ENCODE measurements at places on chromosomes 7 and 10.
A peak's percentile ranks its signal among the peaks of the same experiment; 100 is the strongest.

DNA sequence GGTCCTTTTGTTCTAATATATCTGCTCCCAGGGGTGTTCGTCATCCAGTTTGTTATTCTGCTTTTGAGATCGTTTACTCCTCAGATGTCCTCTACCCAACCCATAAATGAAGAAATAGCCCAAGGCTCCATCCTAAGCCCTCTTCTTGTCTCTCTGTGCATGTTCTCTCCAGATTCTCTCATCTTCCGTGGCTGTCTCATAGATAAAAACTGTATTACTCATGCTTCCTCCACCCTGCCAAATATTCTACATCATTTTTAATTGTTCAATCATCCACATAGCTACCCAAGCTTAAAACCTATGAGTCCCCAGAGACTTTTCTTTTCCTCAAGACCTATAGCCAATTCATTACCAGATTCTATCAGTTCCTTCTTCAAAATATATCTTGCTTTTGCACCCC is 44.9 kb downstream of the CAV1 start:
- no peak for DNase-seq

GRCh38 chr10:127942811-127943210 is 35.9 kb downstream of the PTPRE start:
- no peak for DNase-seq

DNA sequence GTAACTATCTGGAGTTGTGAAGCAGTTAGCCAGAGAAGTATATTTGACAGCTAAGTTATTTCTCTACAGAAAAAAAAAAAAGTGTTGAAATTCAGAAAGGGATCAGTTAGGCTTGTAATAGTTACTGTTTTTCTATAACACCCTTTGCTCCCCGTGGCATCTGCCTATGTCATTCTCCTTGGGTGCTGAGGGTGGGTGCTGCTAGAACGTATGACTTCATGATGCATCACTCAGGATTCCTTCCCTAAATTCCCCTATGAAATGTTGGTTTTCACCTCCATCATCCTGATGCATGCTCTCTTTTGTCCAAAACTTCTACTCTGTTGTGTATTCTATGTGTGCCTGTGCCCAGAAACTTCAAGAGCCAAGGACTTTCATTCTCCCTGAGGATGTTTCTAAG is 536.4 kb downstream of the GRM8 start:
- DNase-seq = no peak

- no peak for DNase-seq
These were observed 176.2 kb downstream of the HERPUD2 start for GRCh38 chr7:35518767-35519166.

- no peak for DNase-seq
These were observed 35.4 kb upstream of the TECTB start for GRCh38 chr10:112247791-112248190.

DNA sequence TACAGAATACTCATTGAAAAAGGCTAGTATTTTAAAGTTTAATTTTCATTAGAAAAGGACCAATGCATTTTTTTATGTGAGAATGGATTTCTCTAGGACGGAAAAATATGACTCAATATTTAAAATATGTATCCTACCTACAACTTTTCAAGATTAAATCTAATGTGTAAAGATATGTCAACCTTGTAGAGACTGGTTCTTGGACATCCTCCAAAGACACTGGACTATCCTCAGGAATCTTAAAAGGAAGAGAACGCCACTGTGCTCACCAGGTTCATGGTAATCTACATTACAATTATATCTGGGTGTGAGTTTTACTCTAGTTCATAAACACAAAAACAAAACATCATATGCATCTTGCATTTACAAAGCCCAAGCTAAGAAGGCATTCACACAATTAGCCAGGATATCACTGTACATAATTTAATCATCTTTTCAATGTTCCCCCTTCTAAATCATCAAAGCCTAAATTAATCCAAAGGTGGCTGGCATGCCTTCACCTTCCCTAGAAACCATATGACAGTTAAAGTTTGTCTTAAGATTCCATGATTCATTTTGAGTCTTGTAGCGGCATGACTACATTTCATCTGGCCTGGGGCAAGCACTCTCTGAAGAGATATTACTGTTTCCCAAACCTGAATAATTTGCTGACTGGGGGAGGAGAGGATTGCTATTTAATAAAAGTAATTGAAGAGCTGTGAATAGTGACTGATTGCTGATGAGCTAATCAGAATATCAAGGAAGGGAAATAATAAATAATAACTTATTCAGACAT is 12.0 kb downstream of the SGCE start:
- DNase-seq = no peak

- no peak for DNase-seq
These were observed 442.5 kb downstream of the RPS24 start for GRCh38 chr10:78476156-78476555.

DNA sequence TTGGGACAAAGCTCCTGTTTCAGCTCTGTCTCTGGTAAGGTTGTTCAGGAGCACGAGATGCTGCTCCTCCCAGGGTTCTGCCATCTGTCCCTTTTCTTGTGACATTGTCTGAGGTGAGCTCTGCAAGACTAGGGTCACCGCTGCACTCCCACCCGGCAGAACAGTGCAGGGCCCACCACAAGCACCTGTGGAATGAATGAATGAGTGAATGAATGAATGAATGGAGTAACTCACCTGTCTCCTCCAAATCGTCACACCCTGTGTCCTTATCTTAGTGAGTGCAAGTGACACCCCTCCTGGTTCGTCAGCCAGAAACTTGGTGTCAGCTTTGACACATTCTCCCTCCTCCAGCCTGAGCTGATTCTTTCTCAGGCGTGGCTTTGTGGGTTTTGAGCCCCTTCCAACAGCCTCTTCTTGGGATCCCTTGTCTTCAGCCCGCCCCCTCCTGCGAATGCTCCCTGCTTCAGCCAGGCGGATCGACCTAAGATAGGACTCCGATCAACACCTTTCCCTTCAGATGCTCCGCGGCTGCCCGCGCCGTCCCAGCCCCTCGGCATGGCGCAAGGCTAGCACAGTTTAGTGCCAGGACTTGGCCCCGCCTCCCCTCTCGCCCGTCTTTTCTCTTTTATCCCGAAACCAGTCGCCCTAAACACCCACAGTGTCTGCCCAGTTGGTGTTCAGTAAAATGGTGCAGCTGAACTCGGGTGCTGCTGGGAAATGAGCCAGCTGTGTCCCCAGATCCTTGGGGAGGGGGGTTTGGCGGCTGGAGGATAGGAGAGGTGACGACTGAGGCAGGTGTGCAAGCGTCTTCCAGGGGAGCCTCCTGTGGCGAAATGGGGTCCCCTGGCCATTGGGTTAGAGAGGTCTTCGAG is 89.3 kb downstream of the BEND7 start:
- peak; percentile 41 for DNase-seq

All from activated T-cell treated with anti-CD3 and anti-CD28 coated beads, Interleukin-2, amount 50 U/mL, for 48 hours (primary cell).